ENCODE measurements at places on chromosomes 1 and 21.

- DNase-seq: peak; percentile 80
Measured at GRCh38 chr1:28091043-28091781, 2.8 kb upstream of the EYA3 start.

- DNase-seq: peak; percentile 32
Measured at GRCh38 chr21:15826147-15826780, 96.5 kb downstream of the USP25 start.

GRCh38 chr1:89166705-89167104, 9.1 kb downstream of the GBP7 start:
- no peak for DNase-seq

- DNase-seq: no peak
Measured at GRCh38 chr1:230907472-230908205, 39.3 kb upstream of the C1orf198 start.

- no peak for DNase-seq
Measured at GRCh38 chr1:5404412-5405203, 587.6 kb downstream of the NPHP4 start.

All from activated CD4-positive, alpha-beta T cell treated with anti-CD3 and anti-CD28 coated beads for 36 hours (primary cell).